ENCODE measurements at places on chromosomes 12 and 14.

- no peak for DNase-seq
These were observed 84.2 kb downstream of the AVPR1A start for GRCh38 chr12:63066782-63067181.

DNA sequence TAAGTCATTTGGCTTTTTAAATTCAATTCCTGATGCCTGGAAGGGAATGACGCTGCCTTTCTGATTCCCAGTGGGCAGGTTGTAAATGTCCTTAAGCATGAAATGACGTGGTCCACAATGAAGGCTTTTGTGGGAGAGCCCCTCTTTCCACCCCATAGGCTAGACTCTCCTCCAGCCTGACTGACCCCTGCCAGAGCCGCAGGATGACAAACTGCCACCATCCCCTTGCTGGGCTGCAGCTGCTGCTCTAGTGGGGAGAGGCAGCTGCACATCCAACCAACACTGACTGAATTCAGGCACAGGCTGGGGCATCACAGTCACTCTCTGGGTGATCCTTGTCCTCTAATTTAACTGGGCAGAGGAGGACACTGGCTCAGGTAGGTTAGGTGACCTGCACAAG is 6.3 kb downstream of the TSPAN11 start:
- no peak for DNase-seq

- no peak for DNase-seq
These were observed 767 bp upstream of the CCNT1 start for GRCh38 chr12:48717252-48717695.

DNA sequence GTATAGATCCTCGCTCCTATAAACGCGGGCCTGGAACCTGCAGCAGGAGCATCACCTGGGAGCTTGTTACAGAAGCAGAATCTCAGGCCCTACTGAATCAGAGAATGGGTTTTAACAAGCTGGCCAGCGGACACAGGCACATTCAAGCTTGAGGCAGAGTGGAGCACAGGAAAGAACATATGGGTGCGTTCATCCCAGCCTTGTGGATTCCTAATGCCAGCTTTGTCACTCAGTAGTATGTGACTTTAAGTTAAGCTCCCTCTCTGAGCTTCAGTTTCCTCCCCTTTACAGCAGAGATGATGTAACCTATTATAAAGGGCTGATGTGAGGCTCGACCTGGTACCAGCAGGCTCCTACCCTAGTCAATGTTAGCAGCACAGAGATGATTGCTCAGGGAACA is 204.9 kb downstream of the ZFP36L1 start:
- no peak for DNase-seq

- DNase-seq: peak; percentile 64
These were observed 3.6 kb upstream of the P2RX2 start for GRCh38 chr12:132614861-132615578.

- DNase-seq: no peak
These were observed 17.4 kb downstream of the TMEM119 start for GRCh38 chr12:108580531-108580930.
